ENCODE measurements at places on chromosomes 7 and 10. TPM values are rescaled to one million over a fixed set of nuclear protein-coding genes. Genes with fewer than 3 reads are reported as not detected.

VPS37D gene
- 1.9 TPM for total RNA-seq

CHST12 gene
- 16.8 TPM for total RNA-seq

OR6B1 gene
- not detected for total RNA-seq

RASA4B gene
- total RNA-seq: 3.2 TPM

UCMA gene
- not detected for total RNA-seq

- no peak for DNase-seq
Observed at GRCh38 chr7:141349804-141350203, 201.4 kb upstream of the AGK start.

GRCh38 chr7:152596824-152597223 lies 79.1 kb downstream of the XRCC2 start:
- DNase-seq: no peak

DNA sequence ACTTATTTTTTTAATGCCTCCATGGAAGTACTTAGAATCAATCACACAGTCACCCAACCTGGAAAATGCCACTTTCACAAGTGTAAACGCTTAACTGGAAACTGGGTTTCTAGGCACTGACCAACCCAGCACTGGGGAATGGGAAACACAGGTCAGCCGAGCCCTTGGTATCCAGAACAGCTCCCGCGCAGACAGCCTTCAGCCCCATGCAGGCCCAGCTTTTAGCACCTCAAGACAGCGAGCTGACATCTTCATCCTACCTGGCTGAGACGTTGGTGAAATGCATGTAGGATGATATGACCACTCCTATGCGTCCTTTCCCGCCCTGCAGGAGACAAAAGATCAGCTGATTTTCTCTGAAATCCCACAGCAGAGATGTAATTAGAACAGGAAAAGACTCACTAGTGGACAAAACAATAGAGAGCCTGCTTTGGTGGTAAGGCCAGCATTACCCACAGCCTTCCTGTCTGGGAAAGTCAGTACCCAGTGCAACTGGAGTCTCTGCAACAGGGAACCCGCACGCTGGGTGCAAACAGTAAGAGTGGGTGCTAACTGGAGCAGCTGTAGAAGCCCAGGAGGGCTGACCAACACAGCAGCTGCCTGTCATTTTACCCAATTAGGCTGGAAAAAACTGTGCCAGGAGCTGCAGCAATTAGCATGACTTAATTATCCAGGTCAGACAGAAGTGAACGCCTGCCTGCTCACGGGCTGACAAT lies 153.7 kb downstream of the TNS3 start:
- no peak for DNase-seq

SPDYE6 gene
- not detected for total RNA-seq

GRCh38 chr10:93438613-93439253 lies 43.4 kb downstream of the MYOF start:
- peak; percentile 19 for DNase-seq

DOCK4 gene
- total RNA-seq: 10.8 TPM

TAS2R5 gene
- 0.33 TPM for total RNA-seq

GRCh38 chr10:127998501-127999144 lies 91.7 kb downstream of the PTPRE start:
- DNase-seq: no peak

ELN gene
- 39.6 TPM for total RNA-seq

GRCh38 chr10:125521721-125522680 lies 161.0 kb downstream of the TEX36 start:
- DNase-seq: no peak

MYL10 gene
- total RNA-seq: not detected

AIMP2 gene
- total RNA-seq: 59.2 TPM
